ENCODE measurements at places on chromosomes 4 and X. TPM values are rescaled to one million over a fixed set of nuclear protein-coding genes. Genes with fewer than 3 reads are reported as not detected.

The SLC25A31 gene
- total RNA-seq, result not detected

The TSC22D3 gene
- 212 TPM for total RNA-seq

GRCh38 chr4:6107114-6107791 is 89.0 kb upstream of the C4orf50 start:
- no peaks in the 10 kb centered on the region for H3K4me1 ChIP-seq
- no peak overlapping the region for H3K27ac ChIP-seq
- no peaks in the 10 kb centered on the region for H3K36me3 ChIP-seq
- peak; percentile 66 for DNase-seq
- H3K27me3 ChIP-seq, result peaks cover 13% of the 10 kb centered on the region

GRCh38 chr4:94489098-94489497 is 37.4 kb downstream of the PDLIM5 start:
- H3K27ac ChIP-seq, result peak overlapping the region; percentile 85
- peaks cover 14% of the 10 kb centered on the region for H3K36me3 ChIP-seq

The SCML2 gene
- 3.4 TPM for total RNA-seq

The MAGED4 gene
- total RNA-seq, result 95.8 TPM

- H3K36me3 ChIP-seq, result no peaks in the 10 kb centered on the region
- H3K27ac ChIP-seq, result no peak overlapping the region
- H3K4me1 ChIP-seq, result peaks cover 46% of the 10 kb centered on the region
- H3K4me3 ChIP-seq, result no peak overlapping the region
- no peaks in the 10 kb centered on the region for H3K27me3 ChIP-seq
These were observed 62.9 kb upstream of the PGRMC2 start for GRCh38 chr4:128350449-128351045.

DNA sequence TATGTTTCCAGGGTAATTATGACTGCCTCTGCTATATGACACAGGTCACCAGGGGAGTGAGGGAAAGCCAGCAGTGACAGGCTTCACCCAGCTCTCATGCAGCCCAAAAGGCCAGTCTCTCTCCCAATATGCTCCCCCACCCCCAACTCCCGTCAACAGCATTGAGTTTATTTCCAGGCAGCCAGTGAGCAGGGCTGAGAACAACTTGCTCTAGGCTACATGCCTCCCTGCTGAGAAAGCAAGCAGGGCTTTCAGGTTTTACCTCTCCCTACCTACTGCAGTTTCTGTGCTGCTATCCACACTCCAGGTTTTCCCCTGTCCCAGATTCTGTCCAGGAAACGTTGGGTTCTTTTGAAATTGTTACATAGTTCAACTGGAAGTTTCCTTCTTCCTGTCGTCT is 291.4 kb downstream of the PABPC4L start:
- H3K27ac ChIP-seq, result no peak overlapping the region
- no peaks in the 10 kb centered on the region for H3K27me3 ChIP-seq
- peaks cover 3% of the 10 kb centered on the region for H3K36me3 ChIP-seq
- H3K4me3 ChIP-seq, result no peak overlapping the region

All from osteocyte (in vitro differentiated cells).